ENCODE measurements at places on chromosomes 5 and 9.

GRCh38 chr5:115374057-115374775 is 77.8 kb upstream of the CCDC112 start:
- no peak for DNase-seq

DNA sequence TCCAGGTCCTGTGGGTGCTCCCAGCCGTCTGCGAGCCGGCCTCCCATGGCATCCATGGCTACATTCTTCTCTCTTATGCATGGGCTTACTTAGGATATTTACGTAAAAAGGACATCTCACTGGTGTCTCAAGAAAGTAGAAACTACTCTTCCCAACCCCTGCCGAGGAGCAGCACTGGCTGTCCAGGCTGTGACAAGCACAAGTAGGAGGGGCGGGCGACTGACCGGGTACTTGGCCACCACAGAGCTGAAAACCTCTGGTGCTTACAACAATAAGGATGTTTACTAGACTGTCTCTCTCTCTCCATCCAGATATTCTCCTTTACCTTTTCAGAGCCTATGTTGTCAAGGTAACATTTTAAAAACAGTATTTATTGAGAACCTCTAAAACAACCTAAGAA is 56.3 kb upstream of the TBC1D9B start:
- no peak for DNase-seq

DNA sequence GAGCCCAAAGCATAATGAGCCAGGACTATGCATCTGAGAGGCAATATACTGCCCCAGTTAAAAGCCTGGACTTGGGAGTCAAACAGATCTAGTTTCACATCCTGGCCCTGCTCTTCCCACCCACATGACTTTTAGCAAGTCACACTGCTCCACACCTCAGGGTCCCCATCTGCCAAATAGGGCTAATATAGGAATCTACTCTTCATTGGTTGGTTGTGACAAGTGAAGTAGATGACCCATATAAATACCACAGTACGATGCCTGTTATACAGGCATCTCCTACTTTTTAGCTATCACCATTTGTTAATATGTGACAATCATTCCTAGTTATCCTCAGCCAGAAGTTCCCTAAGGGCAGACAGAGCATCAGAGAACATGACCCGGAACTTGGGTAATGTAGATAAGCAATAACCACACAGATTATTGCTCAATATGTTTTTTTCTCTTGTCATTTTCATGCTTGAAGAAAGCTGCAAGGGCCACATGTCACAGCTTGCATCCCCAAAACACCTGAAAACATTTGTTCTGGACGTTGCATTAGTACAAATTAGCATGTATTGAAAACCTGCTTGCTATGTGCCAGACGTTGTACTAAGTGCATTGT is 20.4 kb downstream of the ADAM19 start:
- no peak for DNase-seq

GRCh38 chr5:142386137-142387023 is 61.6 kb upstream of the SPRY4 start:
- no peak for DNase-seq

- no peak for DNase-seq
Observed at GRCh38 chr5:10648806-10649665, 85.2 kb downstream of the ANKRD33B start.

GRCh38 chr5:141778683-141779082 is 96.7 kb upstream of the ARAP3 start:
- no peak for DNase-seq

DNA sequence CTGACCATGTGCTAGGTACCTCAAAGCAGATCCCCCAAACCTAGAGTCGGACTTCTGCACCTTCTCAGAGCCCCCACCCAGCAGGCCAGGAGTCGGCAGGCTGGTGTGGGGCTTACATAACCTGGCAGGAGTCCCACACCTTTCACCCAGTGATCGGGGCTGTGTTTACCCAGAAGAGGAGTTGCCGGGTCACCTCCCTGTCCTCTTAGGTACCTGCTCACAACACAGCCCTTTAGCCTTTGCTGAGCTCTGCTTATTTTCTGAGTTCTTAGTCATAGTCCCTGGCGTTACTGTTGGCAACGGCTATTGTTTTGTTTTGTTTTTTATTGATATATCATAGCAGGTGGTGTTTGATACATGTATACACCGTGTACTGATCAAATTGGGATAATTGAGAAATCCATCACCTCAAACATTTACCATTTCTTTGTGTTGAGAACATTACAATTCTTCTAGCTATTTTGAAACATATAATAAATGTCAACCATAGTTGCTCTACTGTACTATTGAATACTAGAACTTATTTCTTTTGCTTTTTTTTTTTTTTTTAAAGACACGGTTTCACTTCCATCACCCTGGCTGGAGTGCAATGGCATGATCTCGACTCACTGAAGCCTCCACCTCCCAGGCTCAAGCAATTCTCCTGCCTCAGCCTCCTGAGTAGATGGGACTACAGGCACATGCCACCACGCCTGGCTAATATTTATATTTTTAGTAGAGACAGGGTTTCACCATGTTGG is 10.4 kb upstream of the EEIG1 start:
- DNase-seq, result no peak

GRCh38 chr9:107975426-107976010 is 485.9 kb upstream of the KLF4 start:
- DNase-seq, result no peak

- no peak for DNase-seq
Observed at GRCh38 chr9:135244271-135245221, 157.1 kb downstream of the OLFM1 start.

DNA sequence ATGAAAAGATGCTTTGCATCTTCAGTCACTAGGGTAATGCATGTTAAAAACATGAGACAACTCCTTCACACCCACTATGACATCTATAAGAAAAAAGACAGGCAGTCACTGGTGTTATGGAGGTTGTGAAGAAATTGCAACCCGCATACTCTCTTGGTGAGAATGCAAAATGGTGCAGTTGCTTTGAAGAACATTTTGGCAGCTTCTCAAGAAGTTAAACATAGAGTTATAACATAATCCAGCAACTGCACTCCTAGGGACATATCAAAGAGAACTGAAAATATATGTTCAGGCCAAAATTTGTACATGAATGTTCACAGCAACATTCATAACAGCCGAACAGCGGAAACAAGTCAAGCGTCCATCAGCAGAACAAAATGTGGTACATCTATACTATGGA is 46.3 kb upstream of the TBC1D9B start:
- DNase-seq, result no peak

DNA sequence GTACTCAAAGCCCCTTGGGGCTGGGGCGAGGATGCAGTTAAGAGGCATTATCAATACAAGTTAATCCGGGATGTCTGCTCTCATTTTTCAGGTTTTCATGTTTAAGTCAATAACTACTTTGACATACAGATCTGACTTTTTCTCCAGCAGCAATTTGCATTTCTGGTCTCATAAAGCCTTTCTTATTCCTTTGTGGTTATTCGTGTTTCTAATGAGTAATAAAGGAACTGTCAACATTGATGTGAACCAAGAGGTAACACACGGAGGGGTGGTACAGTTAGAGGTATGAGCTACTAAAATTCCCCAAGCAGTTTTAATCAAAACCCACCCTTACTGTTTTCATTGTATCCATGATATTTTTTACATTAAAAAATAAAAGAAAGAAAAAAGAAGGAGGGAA is 138.0 kb upstream of the NFIB start:
- DNase-seq, result no peak

GRCh38 chr5:172904643-172905345 is 54.4 kb upstream of the RPL26L1 start:
- DNase-seq, result peak; percentile 85

DNA sequence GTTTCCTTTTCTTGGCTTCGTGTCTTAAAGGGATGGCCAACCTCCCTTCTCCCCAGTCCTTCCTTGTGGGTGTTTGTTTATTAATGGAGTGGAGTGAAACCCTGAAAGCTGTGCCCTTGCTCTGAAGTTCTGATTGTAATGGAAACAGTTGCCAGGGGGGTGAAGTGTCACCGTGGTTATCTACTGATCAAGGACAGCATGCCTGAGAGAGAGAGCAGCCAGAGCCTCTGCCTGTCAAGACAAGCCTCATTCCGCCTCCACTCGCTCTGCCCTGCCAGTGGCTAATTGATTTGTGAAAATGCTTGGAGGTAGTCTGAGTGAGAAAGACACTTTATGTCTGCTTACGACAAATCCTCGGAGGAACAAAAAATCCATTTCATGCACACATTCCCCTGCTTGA is 143.7 kb upstream of the SLC30A5 start:
- no peak for DNase-seq

DNA sequence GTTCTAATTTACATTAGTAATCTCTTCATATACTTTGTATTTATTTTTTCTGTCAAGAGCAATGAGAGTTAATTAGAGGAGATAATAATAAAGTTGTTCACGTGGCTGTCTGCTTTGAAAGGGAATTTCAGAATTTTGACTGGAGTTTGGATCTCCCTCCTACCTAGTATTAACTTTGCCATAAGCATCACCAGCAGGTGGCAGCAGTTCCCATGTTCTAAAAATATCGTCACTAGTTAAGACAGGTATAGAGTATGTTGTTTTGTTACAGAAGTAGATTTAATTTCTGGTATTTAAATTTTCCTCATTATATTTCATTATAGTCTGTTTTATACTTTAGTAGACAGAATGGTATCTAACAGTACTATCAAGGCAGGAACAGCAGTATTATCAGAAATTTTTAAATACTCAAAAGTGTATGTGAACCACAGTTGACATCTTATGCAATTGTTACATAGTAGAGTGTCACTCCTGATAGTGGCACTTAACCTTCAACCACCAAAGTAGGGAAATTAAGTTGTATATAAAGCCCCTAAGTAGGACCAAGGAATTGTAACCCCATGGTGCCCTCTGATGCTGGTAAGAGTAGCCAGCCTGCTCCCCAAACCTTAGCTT is 20.4 kb downstream of the GNPDA1 start:
- DNase-seq, result peak; percentile 66

DNA sequence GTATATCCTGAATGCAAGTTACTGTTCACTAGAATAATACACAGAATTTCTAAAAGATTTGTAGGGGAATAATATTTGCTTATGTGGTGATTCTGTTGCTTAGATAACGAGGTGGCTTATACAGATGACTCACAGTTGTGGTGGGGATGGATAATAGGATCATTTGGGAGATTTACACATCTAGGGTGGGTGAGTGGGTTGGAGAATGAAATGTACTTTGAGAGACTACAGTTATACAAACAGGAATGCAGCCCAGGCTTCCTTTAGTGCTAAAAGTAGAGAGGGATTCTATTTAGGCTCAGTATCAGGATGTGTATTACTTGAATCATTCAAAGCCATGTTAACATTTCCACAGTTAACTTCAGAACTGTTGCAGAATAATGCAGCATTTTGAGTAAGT is 1.8 kb downstream of the CTXN3 start:
- peak; percentile 86 for DNase-seq

- no peak for DNase-seq
Observed at GRCh38 chr5:133390416-133391353, 221.7 kb downstream of the FSTL4 start.

GRCh38 chr9:134647359-134648080 is 5.9 kb downstream of the COL5A1 start:
- no peak for DNase-seq

GRCh38 chr9:7287986-7288385 is 511.6 kb downstream of the DMAC1 start:
- no peak for DNase-seq

DNA sequence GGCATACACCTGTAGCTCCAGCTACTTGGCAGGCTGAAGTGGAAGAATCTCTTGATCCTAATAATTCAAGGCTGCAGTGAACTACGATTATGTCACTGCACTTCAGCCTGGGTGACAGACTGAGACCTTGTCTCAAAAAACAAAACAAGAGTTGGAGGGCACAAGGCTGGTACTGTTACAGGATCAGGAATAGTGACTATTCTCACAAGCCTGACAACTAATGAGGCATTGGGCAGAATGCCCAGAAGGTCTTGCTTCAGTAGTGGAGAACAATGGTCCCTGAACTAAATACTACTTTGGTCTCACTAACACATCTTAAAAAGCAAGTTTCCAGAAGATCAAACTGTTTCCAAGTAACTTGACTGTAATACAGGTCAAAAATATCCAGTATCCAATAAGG is 182.9 kb upstream of the RFX3 start:
- peak; percentile 36 for DNase-seq

DNA sequence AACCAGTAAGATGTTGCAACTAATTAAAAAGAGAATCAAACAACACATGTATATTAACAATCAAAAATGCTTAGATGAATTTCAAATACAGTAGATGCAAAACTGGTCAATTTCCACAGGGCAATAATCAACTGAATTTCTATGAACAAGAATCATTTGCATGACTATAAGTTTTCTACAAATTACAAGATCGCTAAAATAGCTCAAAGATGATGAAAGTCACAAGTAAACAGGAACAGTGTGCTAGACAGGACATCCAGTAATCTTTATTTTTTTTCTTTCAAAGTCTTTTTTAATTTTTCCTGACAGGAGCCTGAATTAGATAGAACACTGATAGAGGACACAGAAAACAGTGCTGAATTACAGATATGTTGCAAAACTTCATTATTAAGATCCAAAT is 608.2 kb upstream of the DAB2 start:
- no peak for DNase-seq

- DNase-seq, result peak; percentile 83
Observed at GRCh38 chr9:114108016-114108833, 9.1 kb upstream of the KIF12 start.

DNA sequence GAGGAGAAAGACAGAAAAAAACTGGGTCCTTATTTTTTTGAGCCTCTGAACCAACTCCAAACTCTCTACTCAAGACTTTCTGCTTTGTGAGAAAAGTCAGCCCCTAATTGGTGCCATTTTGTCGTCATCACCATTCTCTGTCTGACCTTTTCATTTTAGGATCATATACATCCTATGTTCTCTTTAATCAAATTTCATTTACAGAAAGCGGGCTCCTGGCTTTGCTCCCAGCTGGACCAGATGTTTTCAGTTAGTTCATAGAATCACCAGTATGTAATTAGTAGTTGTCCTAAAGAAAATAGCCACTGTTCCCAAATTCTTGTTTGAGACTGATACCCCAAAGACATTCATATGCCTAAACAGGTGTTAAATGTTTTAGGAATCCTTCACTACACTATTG is 28.6 kb upstream of the SLCO4C1 start:
- DNase-seq, result no peak

DNA sequence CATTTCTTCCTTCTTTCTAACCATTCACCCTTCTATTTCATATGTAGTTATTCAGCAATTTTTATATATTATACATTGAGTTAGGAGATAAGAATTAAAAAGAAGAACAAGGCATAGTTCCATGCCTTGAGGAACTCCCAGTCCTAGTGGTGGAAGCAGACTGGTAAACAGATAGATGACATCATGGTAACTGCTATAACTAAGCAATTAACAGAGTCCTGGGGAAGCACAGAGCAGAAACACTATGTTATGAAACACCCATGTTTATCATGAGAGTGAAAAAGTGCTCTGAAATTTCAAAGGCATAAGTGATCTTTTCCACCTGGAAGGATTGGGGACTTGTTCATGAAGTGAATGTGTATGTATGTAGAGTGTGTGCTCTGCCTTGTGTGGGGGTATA is 14.6 kb downstream of the PAPPA start:
- DNase-seq, result no peak

DNA sequence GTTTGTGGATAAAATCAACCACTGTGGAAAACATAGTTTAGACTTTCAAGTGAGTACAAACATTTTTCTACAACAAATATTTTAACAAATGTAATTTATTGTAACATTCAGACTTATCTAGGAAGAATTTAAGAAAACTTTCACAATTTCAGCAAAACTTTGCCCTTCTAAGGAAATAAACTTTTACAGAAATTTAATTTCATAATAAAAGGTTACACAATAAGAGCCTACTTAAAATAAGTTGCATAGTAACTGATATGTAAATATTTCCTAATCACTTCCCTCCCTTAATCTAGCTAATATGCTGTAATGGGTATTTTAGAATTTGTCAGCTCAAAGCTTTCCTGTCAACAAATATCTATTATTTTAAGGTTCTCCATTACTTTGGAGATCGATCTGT is 1899.9 kb downstream of the MAT2B start:
- DNase-seq, result no peak

- peak; percentile 77 for DNase-seq
Observed at GRCh38 chr9:86741311-86742208, 205.7 kb downstream of the GAS1 start.
